ENCODE measurements at places on chromosomes 6 and 20. TPM values are rescaled to one million over a fixed set of nuclear protein-coding genes. Genes with fewer than 3 reads are reported as not detected.

GRCh38 chr6:85703406-85703805 lies 60.7 kb upstream of the SYNCRIP start:
- DNase-seq = no peak

- no peak for DNase-seq
Measured at GRCh38 chr6:11222385-11223277, 9.8 kb downstream of the NEDD9 start.

Gene BPIFA1
- not detected for total RNA-seq

DNA sequence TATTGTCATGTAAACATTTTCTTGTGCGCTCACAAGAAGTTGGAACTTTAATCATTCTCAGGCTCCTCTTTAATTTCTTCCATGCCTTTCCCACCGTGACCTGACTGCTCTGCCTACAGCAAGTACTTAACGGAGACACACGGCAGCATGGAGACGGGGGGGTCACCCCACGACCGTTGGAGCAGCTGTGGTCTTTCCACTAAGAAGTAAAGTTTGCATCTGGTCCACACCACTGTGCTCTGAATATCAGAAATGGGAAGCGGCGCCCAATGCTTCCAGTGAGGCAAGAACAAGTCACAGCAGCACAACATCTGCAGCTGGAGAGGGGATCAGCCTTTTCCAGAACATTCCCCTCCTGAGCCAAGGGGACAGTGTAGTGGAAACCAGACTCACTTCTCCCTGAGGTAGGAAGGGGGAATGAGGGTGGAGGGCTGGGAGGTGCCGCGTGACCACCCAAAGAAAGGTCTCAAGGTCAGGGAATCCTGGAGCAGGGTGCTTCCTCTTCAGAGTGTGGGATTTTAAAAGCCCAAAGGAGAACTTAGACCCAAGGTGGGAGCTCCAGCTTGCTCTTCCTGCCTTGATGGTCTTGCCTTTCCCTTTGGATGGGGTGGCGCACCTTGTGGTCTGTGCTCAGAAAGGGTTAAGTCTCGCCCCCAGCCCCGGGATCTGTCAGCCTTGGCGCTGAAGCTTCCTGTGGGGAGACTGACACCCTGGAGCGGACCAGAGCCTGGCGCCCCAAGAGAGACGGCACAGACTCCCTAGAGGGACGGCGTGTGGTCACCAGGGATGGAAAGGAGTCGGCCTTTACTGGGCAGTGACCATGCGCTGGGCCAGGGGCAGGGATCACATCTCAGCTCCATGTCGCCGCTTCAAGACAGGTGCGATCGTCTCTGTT lies 25.6 kb upstream of the SMOC2 start:
- no peak for DNase-seq

Gene TRIM10
- total RNA-seq = not detected

DNA sequence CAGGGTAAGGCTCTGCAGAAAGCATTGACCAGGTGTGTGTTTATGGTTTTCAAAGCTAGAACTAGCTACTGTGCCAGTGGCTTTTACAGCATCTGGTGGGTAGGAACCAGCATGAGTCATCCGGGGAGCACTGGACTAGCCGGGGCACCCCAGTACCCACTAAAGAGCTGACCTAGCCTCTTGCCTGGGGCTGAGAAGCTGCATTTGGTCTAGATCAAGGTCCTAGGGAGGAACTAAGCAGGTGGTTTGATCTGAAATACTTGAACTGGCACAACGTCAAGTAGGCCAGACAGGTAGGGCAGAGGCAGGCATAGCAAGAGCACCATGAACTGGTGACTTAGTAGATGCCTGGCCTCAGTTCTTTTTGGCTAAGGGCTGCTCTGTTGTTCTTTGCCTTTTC lies 109.8 kb upstream of the PTPRK start:
- DNase-seq = no peak

Gene SLC52A3
- total RNA-seq = 5.4 TPM

GRCh38 chr6:82842721-82843120 lies 222.9 kb downstream of the UBE3D start:
- no peak for DNase-seq

DNA sequence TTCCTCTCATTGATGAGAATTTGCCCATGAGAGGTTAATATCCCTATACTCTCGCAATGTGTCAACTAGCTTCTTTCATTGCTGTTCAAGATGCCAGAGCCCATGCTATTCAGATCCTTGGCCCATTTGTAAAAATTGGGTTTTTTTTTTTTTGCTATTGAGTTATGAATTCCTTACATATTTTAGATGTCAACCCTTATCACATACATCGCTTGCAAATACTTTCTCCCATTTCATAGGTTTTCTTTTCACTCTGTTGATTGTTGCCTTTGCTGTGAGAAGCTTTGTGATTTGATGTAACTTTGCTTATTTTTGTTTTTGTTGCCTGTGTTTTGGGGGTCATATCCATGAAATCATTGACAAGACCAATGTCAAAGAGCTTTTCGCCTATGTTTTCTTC lies 32.2 kb upstream of the IPCEF1 start:
- DNase-seq = no peak

Gene C20orf96
- 13.6 TPM for total RNA-seq

Data from dorsolateral prefrontal cortex (tissue), 122 donors.